IMR-90 (cell line): ENCODE measurements at places on chromosomes 6 and 20. TPM values are rescaled to one million over a fixed set of nuclear protein-coding genes. Genes with fewer than 3 reads are reported as not detected.
A peak's percentile ranks its signal among the peaks of the same experiment; 100 is the strongest.

DNA sequence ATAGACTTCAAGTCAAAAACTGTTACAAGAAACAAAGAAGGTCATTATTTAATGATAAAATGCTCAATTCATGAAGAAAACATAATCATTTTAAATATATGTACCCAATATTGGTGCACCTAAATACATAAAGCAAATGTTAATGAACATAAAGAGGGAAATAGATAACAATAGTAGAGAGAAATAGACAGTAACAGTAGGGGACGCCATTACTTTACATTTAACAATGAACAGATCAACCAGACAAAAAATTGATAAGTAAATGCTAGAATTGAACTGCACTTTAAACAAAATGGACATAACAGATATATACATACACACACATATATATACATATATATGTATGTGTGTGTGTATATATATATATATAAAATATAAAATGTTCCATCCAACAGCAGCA is 37.4 kb downstream of the IL22RA2 start:
- H3K36me3 ChIP-seq, result no peaks in the 10 kb centered on the region
- H3K27ac ChIP-seq, result no peak overlapping the region
- no peak overlapping the region for H3K4me3 ChIP-seq
- H3K27me3 ChIP-seq, result no peaks in the 10 kb centered on the region
- no peaks in the 10 kb centered on the region for H3K4me1 ChIP-seq

GRCh38 chr6:138302554-138302953 is 75.2 kb upstream of the SMIM28 start:
- peaks cover 9% of the 10 kb centered on the region for H3K27me3 ChIP-seq
- no peak for DNase-seq
- no peak overlapping the region for H3K27ac ChIP-seq
- no peaks in the 10 kb centered on the region for H3K36me3 ChIP-seq

GRCh38 chr6:14149053-14149738 is 31.6 kb downstream of the CD83 start:
- no peak overlapping the region for H3K4me3 ChIP-seq
- no peaks in the 10 kb centered on the region for H3K36me3 ChIP-seq
- H3K27me3 ChIP-seq, result peaks cover 55% of the 10 kb centered on the region
- DNase-seq, result no peak
- no peak overlapping the region for H3K27ac ChIP-seq

GRCh38 chr6:105310947-105311346 is 91.9 kb downstream of the PREP start:
- no peaks in the 10 kb centered on the region for H3K4me1 ChIP-seq
- no peak overlapping the region for H3K4me3 ChIP-seq
- DNase-seq, result no peak
- peaks cover 5% of the 10 kb centered on the region for H3K36me3 ChIP-seq
- H3K27me3 ChIP-seq, result no peaks in the 10 kb centered on the region

- peaks cover 10% of the 10 kb centered on the region for H3K27me3 ChIP-seq
- H3K4me3 ChIP-seq, result no peak overlapping the region
- peak; percentile 3 for DNase-seq
Observed at GRCh38 chr20:51831866-51832265, 29.5 kb upstream of the SALL4 start.

DNA sequence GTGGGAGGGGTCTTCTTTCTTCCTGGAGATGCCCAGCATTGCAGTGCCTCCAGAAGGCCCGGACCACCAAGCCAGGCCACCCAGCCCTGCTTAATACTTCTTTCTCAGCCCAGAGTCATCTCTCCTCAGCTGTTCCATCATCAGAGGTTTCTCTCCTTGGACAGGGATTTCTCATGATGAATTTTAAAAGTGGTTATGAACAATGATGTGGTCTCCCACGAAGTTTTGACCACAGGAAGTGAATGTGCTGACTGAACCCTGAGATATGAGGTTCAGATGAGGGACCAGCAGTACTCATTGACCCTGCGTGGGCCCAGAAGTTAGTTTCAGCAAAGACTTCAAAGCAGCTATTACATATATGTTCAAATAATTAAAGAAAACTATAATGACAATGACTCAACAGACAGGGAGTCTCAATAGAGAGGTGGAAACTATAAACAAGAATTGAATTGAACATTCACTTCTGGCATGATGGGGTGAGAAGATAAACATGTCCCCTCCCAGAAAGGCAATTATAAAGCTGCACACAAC is 114.5 kb upstream of the SLC22A16 start:
- H3K27ac ChIP-seq, result no peak overlapping the region
- H3K4me3 ChIP-seq, result no peak overlapping the region
- H3K36me3 ChIP-seq, result no peaks in the 10 kb centered on the region
- DNase-seq, result peak; percentile 71
- peaks cover 2% of the 10 kb centered on the region for H3K4me1 ChIP-seq

GRCh38 chr6:17101422-17102257 is at the start of gene STMND1:
Gene STMND1 (plus strand): TSS chr6:17102050. CDS start chr6:17102258, 208 bp downstream.
- H3K27me3 ChIP-seq, result peaks cover 38% of the 10 kb centered on the region
- DNase-seq, result peak; percentile 27
- no peak within 1 kb of the TSS for H3K27ac ChIP-seq
- peak within 1 kb of the TSS; percentile 44 for H3K4me3 ChIP-seq
- H3K36me3 ChIP-seq, result no peaks in the 10 kb centered on the region

Gene CLIC5
- not detected in 2 replicates for polyA plus RNA-seq

Gene ASF1A
- polyA plus RNA-seq, result 7.2 and 10.1 TPM in 2 replicates
